ENCODE measurements at places on chromosomes 16 and 17. TPM values are rescaled to one million over a fixed set of nuclear protein-coding genes. Genes with fewer than 3 reads are reported as not detected.

CMIP gene
- 22.0 TPM for polyA plus RNA-seq

GGT6 gene
- 0.14 TPM for polyA plus RNA-seq

KRT12 gene
- 0.31 TPM for polyA plus RNA-seq

AHSP gene
- not detected for polyA plus RNA-seq

RPS2 gene
- polyA plus RNA-seq, result 4,514 TPM

MKS1 gene
- polyA plus RNA-seq, result 21.3 TPM

KRTAP9-8 gene
- not detected for polyA plus RNA-seq

YBX2 gene
- 0.12 TPM for polyA plus RNA-seq

SALL1 gene
- polyA plus RNA-seq, result 6.6 TPM

TACO1 gene
- polyA plus RNA-seq, result 33.3 TPM

GJD3 gene
- polyA plus RNA-seq, result not detected

CCL7 gene
- not detected for polyA plus RNA-seq

AXIN1 gene
- polyA plus RNA-seq, result 28.5 TPM

CLEC10A gene
- polyA plus RNA-seq, result 0.65 TPM

PRR35 gene
- polyA plus RNA-seq, result 0.16 TPM

NHERF2 gene
- polyA plus RNA-seq, result 47.2 TPM

TNFRSF17 gene
- polyA plus RNA-seq, result not detected

SPNS2 gene
- polyA plus RNA-seq, result 0.01 TPM

USP31 gene
- 22.7 TPM for polyA plus RNA-seq

KRTAP4-3 gene
- polyA plus RNA-seq, result not detected

KRT33B gene
- not detected for polyA plus RNA-seq

CTRB1 gene
- 0.55 TPM for polyA plus RNA-seq

C1QTNF1 gene
- 2.1 TPM for polyA plus RNA-seq

LGALS3BP gene
- 137 TPM for polyA plus RNA-seq

TMEM220 gene
- 1.3 TPM for polyA plus RNA-seq

SGCA gene
- not detected for polyA plus RNA-seq

BAIAP3 gene
- polyA plus RNA-seq, result 5.7 TPM

OR4D1 gene
- polyA plus RNA-seq, result not detected

GAS2L2 gene
- polyA plus RNA-seq, result not detected

CASKIN1 gene
- 2.2 TPM for polyA plus RNA-seq

ZFPM1 gene
- 1.3 TPM for polyA plus RNA-seq

KCNJ2 gene
- not detected for polyA plus RNA-seq

C17orf78 gene
- polyA plus RNA-seq, result not detected

FNDC8 gene
- not detected for polyA plus RNA-seq

SHISA9 gene
- 0.01 TPM for polyA plus RNA-seq

TCAP gene
- polyA plus RNA-seq, result 0.84 TPM

GPRC5B gene
- polyA plus RNA-seq, result 0.52 TPM

All from HepG2 (cell line).